ENCODE measurements at places on chromosomes 3 and 15.

DNA sequence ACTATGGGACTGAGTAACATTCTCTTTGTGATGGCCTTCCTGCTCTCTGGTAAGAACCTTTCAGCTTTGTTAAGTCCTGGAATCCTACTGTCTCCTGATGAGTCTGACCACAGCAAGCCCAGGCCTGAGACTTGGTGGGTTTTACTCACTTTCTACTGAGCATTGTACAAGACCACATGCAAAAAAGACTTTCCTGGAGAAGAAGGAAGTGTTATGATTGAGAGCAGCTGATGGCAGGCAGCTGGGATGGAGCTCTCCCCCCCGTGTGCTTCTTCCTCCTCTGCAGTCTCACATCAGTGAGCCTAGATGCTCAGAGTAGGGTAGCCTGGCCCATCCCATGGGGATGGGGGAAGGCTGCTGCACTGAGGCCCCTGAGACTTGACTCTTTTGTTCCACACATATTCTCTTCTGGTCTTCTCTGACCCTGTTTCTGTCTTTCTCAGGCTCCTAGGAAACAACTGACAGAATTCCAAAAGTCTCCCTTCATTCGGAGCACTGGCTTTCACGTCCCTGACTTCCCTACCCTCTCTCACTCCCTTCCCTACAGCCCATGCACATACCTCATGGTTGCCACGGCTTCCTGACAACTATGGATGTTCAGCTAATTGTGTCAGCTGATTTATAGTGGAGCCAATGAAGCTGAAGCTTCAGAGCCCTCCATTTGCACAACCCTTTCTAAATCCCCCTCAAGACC lies 36.6 kb downstream of the CD86 start:
- DNase-seq: no peak

DNA sequence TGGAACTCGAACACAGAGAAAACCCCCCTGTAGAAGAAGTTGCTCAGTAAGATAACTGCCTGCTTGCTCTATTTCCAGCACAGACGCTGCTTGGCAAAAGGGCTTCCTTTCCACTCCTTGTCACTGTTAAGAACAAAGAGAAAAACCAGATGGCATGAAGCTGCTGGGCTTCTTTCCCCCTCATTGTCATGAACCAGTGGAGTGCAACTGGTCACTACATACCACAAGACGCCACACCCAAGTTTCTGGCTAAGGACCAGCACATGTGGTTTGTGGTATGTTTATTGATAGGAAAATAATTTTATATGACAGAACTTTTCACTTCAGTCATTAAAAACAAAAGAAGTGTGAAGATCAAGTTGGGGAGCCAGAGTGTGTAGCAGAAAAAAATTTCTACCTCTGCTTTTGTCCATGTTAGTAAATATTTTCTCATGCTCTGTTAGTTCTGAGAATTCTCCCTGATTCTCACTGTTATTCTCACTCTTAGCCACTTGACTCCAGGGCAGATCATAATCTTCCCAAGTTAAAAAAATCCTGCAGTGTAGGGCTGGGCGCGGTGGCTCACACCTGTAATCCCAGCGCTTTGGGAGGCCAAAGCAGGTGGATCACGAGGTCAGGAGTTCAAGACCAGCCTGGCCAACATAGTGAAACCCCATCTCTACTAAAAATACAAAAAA lies 37.9 kb downstream of the CLK3 start:
- peak; percentile 35 for DNase-seq

DNA sequence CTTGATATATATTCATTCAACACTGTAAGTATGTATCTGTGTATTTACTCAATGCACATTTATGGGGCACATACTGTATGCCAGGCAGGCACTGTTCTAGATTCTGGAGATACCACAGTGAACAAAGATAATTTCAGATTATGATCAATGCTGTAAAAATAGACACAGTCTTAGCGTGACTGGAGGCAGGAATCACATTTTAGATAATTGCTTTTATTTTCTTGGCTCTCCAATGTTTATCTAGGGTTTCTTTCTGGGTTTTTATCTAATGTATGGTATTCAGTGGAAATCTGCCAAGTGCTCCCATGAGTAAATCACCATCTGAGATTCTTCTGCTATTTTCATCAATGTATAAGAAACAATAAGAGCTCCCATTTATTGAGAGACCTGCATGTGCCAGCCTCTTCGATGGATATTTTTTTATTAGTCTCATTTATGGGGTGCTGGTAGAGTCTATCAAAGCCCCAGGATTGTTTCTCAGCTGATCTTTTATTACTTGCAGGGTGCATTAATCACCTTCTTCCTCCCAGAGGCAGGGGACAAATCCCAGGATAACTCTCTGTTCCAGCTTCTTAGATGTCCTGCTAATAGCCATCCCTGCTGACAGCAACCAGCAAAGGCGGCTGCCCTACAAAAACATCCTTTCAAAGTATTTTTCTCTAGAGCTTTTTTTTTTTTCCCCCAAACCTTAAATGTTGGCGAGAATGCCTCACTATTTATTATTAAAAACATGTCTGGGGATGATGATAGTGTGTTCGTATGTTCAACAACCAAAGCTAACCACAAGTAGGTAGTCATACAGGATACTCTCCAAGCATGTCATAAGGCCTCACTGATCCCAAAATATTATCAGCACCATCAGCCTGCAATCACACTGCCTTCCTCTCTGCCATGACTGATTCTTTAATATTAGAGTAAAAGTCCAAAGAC lies 331.0 kb upstream of the RASGRP1 start:
- DNase-seq: no peak

DNA sequence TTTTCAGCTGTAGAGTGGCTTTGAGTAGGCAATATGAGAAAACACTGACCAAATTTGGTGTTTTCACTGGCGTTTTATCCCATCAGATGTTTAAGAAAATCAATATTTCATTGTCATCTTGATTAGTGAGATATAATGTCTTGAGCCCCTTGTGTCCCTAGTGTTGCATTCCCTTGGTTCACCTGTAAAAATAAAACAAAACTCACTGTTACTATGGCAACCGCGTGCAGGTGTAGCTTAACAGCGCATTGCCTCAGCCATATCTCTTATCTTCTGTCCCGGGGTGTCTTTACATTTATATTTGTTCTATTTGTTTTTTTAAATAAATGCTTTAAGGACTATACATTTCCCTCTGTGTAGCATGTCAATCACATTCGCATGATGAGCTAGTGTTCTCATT lies 551.6 kb downstream of the ZIC1 start:
- no peak for DNase-seq

DNA sequence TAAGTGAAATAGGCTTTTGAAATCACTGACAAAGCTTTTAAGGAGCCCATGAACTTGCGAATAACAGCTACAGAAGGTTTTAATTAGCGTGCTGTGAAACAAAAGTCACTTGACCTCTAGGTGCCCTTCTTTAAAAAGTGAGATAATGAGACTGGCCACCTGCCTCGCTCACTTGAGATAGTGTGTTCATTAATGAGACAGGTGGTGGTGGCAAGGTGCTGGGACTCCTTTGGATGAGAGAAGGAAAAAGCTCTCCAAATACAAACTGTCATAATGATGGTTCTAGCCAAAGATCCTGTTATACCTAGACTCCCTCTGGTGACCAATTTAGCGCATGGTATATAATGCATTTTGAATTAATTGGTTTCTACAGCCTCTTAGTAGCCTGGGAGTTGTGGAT lies 22.7 kb upstream of the IREB2 start:
- DNase-seq: no peak

DNA sequence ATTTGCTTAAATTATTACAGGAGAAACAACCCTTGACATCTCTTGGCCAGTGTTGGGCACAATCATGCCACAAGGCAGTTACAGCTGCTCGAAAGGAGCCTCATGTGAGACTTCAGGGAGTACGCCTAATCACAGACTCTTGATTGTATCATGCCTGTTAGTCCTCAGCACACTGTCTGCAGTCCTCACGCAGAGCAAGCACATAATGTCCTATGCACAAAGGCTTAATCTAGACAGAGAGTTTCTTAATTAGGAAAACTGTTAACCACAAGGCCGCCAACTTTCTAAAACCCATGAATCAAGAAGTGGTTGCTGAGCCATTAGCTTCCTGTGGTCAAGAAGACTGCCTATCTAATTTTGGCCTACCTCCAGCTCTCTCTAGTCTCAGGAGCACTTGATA lies 172.0 kb downstream of the UNC13C start:
- no peak for DNase-seq

- no peak for DNase-seq
These were observed 40.2 kb downstream of the P2RY1 start for GRCh38 chr3:152874896-152875749.

- DNase-seq: no peak
These were observed 42.8 kb upstream of the SECISBP2L start for GRCh38 chr15:49088996-49089395.

- no peak for DNase-seq
These were observed 19.8 kb upstream of the P2RY12 start for GRCh38 chr3:151404316-151404715.

DNA sequence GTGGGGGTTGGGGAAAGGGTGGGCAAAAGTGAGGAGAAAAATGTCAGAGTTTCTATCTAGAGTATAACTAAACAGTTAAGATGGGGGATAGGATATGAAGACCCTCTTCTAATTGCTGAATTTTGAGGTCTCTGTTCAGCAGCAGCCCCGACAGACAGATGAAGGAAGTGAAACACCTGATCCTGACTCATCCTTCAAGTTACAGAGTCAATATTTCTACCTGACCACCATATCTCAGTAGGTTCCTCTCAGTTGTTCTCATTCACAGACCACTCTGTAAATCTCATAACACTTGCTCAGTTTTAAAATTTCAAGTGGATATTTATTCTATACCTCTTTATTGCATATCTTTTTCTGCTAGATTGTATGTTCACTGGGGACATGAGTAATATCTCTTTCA lies 69.5 kb downstream of the CCDC54 start:
- DNase-seq: no peak

- no peak for DNase-seq
These were observed 127.4 kb downstream of the FOXP1 start for GRCh38 chr3:71456156-71456555.

GRCh38 chr15:74525309-74525708 lies 15.7 kb upstream of the ARID3B start:
- peak; percentile 63 for DNase-seq

- DNase-seq: no peak
These were observed 135.6 kb downstream of the ALCAM start for GRCh38 chr3:105502333-105502732.

- peak; percentile 81 for DNase-seq
These were observed 74.1 kb upstream of the POMGNT2 start for GRCh38 chr3:43180027-43180426.

DNA sequence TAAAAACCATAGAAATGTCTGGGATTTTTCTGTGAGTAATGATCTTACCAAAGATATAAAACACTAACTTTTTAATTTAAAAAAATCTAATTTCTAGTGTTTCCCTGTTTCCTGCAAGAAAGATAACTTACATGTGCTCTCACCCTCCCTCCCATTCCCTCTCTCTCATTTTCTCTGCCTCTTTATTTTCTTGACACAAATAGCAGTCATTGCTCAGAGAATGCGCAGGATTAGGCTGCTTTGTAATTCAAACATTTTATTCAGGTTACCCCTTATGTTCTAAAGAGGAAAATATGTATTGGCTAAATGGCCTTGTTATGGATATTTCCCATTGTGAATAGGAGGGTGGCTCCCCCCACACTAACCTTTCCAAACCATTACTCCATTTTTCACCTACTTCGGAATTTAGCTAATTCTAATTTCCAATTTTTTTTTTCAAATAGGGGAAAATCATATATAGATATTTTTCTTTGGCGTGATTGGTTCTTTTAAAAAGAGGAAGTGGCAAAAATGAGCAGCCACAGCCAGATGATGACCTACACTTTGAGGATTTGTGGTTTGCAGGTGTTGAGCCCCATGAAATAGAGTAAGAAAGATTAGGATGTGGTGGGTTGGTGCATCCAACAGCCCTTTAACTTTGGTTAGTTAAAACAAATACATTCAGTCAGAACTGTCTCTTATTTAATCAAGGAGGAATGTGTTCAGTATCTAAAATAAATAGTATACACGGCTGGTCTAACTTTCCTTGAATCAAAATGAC lies 554.4 kb downstream of the IGSF11 start:
- no peak for DNase-seq

- no peak for DNase-seq
These were observed 667 bp upstream of the KLHDC8B start for GRCh38 chr3:49170744-49171118.

DNA sequence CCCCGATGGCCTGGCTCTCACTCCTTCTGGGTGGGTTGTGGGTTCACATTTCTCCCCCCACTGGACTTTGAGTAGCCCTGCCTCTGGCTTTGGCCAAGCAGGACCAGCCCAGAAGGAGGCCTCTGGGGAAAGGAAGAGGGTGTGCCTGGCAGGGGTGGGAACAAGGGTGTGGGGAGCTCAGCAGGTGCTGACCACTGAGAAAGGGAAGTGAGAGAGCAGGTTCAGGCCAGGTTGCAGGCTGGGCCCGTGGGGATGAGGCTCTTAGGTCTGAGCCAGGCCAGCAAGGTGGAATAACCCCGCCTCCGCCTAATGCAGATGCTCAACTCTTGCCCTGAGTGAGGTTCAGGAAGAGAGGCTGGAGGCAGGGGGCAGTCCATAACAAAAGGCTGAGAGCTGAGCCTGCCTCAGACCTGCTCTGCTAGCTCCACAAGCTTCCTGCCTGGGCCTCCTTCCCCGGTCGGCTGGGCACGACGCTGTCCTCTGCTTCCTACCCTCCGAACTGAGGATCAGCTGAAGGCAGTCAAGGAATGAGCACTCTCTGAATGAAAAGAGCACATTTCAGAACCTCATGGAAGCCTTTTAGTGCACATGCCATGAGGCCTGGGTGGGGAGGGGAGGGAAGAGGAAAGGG lies 82.7 kb downstream of the TLE3 start:
- DNase-seq: no peak

- no peak for DNase-seq
These were observed 562 bp downstream of the NEO1 start for GRCh38 chr15:73052653-73053397.

GRCh38 chr15:29115093-29115991 lies 154.3 kb downstream of the NSMCE3 start:
- no peak for DNase-seq

- no peak for DNase-seq
These were observed 766 bp upstream of the EMC4 start for GRCh38 chr15:34223904-34224596.

DNA sequence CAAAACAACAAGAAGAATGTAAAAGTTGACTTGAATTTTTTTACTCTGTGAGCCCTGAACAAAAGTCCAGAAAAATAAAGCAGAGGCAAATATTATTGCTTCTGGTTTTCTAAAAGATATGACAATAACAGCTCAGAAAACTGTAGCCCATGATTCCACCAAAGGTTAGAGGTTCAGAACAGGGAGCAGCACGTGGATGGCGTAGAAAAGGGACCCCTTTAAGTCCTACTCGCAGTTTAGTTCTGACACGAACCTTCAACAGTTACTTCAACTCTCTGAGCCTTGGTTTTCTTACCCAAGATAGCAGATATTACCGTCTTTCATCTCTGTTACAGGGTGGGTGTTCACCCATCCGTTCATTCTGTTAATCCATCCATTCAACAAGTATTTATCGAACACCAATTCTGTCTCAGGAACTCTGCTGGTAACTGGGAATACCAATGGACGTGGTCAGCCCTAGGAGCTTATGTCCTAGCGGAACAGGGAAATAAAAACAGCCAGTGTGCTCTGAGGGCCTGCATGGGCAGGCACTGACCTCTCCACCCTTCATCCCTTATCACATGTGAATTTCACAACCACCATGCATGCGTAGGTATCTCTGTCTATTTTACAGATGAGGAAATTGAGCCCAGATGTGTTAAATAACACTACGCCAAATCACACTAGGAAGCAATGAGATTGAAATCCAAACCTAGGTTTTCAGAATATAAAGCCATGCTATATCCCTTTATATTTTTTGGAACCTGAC lies 274.2 kb upstream of the ICE2 start:
- DNase-seq: no peak

GRCh38 chr3:189148081-189148507 lies 23.7 kb upstream of the TPRG1 start:
- DNase-seq: peak; percentile 10
